ENCODE measurements at places on chromosomes 3 and 15.

- no peak for DNase-seq
These were observed 387.8 kb downstream of the LSAMP start for GRCh38 chr3:116057400-116058006.

- no peak for DNase-seq
These were observed 32.7 kb downstream of the CD200 start for GRCh38 chr3:112365636-112366035.

DNA sequence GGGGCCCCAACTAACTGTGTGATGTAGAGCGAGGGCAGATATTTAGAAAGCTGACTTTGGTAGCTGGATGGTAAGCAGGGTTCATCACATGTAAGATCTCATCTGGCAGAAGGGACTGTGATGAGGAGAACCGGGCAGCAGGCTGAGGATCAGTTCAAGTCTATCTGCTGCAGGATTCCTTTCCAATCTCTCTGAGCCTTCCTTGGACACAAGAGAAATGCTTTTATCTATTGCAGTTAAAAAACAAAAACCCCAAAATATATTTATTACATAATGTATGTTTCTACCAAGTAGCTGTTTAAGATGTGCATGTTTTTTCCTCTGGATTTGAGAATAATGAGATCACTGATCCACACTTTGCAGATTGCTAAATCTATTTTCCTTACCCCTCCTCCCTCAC, 411.5 kb downstream of the RAP2B start:
- no peak for DNase-seq

GRCh38 chr3:139994891-139995290, 59.9 kb downstream of the CLSTN2 start:
- peak; percentile 87 for DNase-seq

GRCh38 chr3:49172551-49173041, 1.2 kb downstream of the KLHDC8B start:
- no peak for DNase-seq

- DNase-seq = no peak
These were observed 27.6 kb upstream of the TOP2B start for GRCh38 chr3:25692341-25692740.

DNA sequence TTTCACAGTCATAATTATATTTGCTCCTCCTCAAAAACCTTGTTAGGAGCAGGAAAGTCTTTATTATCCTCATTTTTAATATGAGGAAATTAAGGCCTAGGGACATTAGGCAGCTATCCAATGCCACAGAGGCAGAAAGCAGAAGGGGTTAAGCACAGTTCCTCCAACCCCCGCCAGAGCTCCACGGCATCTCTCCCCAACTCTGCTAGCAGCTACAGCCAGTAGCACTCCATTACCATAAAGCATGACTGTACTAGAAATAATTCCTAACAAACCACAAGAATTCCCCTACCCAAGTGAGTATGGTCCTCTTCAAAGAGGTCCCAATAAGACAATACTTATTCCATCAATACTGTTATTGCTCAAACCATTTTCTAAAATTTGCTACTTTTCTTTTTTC, 9.8 kb downstream of the HEG1 start:
- DNase-seq = no peak

- no peak for DNase-seq
These were observed 500.4 kb downstream of the SHQ1 start for GRCh38 chr3:72347819-72348319.

DNA sequence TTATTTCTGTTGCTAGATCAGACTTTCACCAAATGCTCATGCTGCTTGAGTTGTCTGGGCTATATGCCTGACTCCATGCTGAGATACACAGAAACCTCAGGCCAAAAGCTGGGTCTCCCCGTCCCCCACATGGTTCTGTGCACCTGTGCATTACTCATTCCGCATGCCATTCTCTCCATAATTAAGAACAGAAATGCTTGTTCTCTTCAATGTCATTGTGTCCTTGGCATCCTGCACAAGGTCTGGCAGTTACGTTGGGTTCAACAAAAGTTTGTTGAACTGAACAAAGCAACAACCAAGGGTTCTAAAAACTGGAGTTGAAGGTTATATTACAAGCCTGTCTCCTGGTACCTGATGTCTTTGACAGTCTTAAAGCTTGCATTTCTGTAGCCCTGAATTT, 177.5 kb downstream of the FNDC3B start:
- DNase-seq = no peak

DNA sequence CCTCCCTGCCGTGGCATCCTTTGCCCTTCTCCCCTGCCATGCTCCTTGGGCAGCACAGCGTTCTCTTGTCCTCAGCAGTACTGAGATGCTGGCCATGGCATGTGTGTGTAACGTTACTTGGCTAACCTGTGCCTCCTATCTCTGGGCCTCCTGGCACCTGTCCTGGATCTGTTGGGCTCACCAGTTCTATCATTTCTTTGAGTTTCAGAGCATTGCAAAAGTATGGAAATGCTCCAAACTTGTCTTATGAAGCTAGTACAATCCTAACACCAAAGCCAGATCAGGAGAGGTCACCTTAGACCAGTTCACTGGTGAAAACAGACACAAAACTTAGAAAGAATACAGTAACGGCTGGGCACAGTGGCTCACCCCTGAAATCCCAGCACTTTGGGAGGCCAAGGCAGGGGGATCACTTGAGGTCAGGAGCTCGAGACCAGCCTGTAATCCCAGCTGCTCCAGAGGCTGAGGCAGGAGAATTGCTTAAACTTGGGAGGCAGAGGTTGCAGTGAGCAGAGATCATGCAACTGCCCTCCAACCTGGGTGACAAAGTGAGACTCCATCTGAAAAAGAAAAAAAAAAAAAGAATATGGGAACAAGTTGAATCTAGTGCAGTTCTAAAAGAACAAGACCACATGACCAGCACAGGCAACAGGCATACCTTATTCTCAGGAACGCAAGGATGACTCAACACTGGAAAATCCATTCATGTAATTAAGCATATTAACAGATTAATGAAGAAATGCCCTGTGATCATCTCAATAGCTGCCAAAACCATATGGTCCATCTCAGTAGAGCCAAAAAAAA, 62.4 kb upstream of the TRPM1 start:
- no peak for DNase-seq

- DNase-seq = no peak
These were observed 222.0 kb downstream of the MCTP2 start for GRCh38 chr15:94453227-94453988.

DNA sequence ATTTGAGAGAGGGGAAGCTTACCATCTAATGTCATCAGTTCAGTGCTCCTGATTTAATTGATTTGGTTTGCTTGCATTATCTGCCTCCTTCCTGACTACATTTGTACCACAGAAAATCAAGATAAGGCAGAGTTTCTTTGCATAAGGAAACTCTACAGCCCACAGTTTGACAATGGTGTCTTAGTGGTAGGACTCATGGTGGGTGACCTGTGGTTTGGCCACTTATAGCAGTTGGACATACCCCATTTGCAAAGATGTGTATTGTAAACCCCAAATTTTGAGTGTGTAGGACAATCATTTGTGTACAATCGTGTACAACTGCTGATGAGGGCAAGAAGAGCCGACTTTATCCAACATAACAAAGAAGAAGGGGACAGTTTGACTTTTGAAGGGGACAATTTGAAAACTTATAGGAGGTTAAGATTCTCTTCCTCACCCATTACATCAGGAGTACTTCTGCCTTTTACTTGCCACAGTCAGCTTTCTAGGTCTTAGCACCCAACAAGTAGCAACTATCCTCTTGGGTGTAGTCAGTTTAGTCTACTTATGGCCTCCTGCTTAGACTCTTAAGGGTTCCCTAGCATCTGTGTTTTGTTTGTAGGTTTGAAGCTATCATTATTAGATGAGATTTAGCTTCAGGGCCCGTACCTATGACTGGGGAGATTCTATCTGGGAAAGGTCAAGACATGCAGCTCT, 6.2 kb downstream of the TGFBR2 start:
- DNase-seq = no peak

GRCh38 chr3:185342459-185343174, 20.3 kb upstream of the MAP3K13 start:
- no peak for DNase-seq

DNA sequence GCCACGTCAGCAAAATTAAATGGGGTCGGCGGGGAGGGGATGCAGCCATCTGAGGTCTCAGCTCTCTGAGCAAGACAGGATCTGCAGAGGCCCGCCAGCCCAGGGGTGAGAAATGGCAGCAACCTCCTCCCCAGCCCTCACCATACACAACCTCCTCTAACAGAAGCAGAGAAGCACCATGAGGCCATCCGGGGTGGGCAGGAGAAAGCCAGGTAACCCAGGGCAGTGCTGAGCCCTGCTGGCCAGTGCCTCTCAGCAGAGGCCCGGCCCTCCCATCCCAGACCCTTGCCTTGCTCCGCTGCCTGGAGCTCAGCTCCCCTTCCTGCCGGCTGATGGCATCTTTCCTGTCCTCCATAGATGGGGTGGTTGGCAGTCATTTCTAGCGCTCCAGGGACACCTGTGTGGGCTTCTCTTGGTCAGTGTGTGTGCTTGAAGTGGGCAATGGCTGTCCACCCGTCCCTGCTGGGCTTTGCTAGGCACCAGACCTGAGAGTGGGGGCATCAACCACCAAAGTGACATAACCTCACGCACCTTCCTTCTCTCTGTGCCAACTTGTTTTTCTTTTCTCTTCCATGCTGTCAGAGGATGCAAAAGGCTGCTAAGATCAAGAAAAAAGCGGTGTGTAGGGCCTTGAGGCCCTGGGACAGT, 175.8 kb downstream of the NSMCE3 start:
- DNase-seq = no peak

DNA sequence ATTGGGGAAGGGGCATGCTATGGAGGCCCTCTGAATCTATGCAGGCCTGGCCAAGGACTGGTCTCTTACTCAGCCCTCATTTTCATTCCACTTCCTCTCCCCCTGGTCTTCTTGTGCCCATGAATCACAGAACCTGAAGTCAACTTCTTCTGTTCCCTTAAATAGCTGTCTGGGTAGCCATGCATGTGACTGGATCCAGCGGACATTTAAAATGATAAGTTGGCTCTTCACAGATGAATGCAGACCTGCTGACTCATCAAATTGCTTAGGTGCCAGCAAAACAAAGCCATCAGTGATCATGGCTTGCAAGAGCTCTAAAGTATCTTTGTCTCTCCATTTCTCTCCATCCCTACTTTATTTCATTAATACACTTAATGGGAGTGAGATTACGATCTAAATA, 90.1 kb upstream of the CADPS start:
- DNase-seq = peak; percentile 23

GRCh38 chr15:35309886-35310285, 224.8 kb upstream of the NANOGP8 start:
- no peak for DNase-seq

- DNase-seq = no peak
These were observed 25.3 kb downstream of the FAM98B start for GRCh38 chr15:38479266-38479665.

DNA sequence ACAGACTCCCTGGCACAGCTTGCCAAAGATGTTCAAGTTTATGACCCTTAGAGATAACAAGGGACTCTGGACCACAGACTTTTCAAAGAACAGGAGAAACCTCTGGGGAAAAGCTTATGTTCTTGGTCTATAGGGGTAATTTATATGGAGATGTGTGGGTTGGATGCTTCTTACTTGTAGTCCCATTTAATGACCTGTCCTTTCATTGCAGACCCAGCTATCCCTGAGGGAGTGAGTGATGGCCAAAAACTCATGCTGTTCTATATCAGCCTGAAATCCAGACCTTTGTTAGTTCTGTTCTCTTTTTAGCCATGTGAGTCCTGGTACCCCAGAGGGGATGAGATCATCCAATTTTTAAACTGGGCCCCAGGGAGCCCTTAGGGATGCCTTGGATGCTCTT, 43.7 kb upstream of the MRPL3 start:
- peak; percentile 27 for DNase-seq

GRCh38 chr3:157534725-157535161, 31.5 kb upstream of the VEPH1 start:
- no peak for DNase-seq

GRCh38 chr3:3260870-3261269, 81.4 kb upstream of the CRBN start:
- DNase-seq = no peak

DNA sequence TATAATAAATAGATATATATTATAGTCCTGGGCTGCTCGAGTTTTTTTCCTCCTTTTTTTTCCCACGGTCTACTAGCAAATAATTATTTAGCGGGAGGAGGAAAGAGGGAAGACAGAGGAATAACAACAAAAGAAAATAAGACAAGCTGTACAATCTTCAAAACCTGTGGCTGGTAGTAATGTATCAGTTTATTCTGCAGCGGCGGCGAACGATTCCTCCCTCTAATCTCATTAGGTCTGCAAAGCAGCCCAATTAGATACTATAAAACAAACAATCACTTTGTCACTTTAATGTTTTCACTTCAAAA, 390 bp upstream of the TLE3 start:
- DNase-seq = no peak

GRCh38 chr3:24582431-24583403, 88.1 kb upstream of the THRB start:
- DNase-seq = no peak

- no peak for DNase-seq
These were observed 65.8 kb downstream of the TFRC start for GRCh38 chr3:196016059-196016458.

DNA sequence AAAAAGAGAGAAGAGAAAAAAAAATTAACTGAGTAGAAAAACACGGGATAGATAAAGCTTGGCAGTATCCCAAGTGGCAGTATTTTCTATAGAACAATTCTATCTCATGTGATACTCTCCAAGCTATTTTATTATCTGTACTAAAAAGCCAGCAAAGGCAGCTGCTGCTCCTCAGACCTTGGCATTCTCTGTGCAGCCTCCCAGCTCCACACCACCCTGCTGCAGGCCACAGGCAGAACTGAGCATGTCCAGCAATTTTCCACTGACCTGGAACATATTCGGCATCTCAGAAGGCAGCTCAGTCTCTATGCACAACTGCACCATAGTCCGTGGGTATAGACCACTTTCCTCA, 1161.4 kb downstream of the IGSF11 start:
- DNase-seq = peak; percentile 88

- no peak for DNase-seq
These were observed 4.6 kb downstream of the SNRK start for GRCh38 chr3:43290956-43291355.

GRCh38 chr3:72993391-72993790, 3.2 kb upstream of the PPP4R2 start:
- no peak for DNase-seq

GRCh38 chr15:92809880-92810361, 90.2 kb upstream of the CHD2 start:
- peak; percentile 34 for DNase-seq
